ENCODE measurements at places on chromosomes 4 and X.

- no peak for DNase-seq
Observed at GRCh38 chr4:2863649-2864048, 20.0 kb downstream of the ADD1 start.

GRCh38 chr4:158067646-158068045 is 105.2 kb downstream of the GASK1B start:
- no peak for DNase-seq

DNA sequence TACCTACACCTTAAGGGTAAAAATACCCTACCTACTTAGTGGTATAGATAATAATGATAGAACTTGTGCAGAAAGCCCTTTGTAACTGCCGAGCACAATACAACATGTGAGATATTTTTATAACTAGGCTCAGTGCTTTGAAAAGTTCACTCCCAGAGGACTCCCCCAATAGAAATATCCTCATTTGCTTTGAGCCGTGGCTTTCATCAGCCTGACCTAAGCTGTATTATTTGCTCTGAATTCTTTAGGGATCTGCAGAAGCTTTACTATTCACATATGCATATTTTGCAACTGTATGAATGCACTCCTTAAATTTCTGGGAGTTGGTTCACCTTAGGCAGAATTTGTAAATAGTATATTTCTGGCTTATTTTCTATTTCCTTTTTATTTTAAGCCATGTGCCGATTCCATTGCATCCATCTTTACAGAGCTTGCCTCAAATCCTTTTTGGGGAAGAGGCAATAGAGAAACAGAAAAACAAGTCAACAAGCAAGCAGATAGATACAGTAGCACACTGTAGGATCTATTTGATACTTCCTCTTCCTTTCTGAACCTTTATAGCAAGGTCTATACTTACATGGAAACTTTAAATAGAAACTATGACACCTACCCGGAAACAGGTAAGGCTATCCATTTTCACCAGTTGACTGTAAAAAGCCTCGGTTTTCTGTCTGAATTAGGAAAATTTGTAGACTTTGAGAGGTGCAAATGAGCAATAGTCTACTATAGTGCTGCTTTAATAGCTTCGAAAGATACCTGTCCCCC is 242.5 kb upstream of the VCX3A start:
- DNase-seq: no peak

DNA sequence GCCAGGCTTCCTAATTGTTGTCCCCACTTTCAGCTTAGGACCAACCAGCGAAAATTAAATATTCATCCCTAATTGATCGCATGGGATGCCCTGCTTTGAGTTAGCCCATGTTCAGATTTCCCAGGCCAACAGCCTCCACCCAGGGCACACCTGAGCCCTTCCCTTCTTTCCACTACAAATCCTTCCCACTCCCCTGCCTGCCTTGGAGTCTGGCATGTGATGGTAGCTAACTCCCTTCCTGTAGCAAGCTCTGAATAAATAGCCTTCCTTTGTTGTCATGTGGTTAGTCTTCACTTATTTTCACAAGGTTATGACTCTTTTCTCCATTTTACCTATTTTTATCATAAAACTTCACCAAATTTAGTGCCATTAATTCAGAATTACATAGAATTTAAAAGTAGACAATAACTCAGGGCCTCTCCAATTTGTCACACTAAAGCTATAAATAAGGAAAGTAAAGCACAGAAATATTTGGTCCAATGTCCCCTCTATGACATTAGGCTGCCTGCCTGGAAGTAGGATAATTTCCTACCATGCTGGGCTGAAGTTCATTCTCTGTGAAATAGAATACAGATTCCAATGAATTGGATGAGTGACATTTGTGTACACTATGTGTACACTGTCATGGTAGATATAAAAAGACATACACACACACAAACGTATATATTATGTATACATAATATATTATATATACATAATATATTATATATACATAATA is 166.4 kb upstream of the CPEB2 start:
- DNase-seq: no peak

- no peak for DNase-seq
Observed at GRCh38 chr4:76449362-76449767, 14.3 kb downstream of the SHROOM3 start.

- DNase-seq: no peak
Observed at GRCh38 chr4:127967141-127967775, 2.1 kb downstream of the ABHD18 start.

DNA sequence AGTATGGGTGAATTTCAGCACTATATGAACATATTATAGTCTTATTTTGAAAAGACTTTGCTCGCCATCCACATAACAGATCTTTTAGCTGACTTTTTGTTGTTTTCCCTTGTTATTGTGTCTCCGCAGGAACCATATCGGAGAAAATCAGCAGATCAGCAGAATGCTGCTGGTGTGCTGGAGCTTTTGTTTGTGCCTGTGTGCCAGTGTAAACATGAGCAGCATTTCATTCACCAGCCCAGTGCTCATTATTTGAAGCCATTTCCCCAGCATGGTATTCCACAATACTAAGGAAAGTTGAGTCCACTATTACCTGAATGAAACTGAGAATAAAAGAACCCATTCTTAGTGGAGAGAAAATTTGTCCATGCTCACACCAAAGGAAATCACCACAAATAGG is 261.8 kb upstream of the ARX start:
- no peak for DNase-seq
